ENCODE measurements at places on chromosomes 7 and 10. TPM values are rescaled to one million over a fixed set of nuclear protein-coding genes. Genes with fewer than 3 reads are reported as not detected.
A peak's percentile ranks its signal among the peaks of the same experiment; 100 is the strongest.

DNA sequence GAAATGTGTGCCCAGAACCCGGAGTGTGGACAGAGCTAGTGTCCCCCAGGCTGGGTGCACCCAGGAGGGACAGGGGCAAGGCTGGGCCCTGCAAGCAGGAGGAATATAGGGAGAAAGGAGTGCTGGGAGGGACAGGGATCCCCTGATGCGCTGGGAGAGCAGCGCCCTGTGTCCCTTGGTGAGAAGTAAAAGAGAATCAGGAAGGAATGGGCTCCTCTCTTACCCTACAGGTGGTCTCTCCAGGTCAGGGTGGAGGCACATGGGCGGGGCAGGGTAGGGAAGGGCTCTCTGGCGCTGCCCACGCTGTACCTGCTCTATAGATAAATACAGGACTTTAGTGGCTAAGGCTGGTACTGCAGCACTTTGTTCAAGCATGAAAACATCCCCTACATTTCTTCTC lies 753.8 kb downstream of the GRID1 start:
- DNase-seq: no peak

The CCDC3 gene
- total RNA-seq: 37.4 TPM

The HOXA9 gene
- 2.3 TPM for total RNA-seq

DNA sequence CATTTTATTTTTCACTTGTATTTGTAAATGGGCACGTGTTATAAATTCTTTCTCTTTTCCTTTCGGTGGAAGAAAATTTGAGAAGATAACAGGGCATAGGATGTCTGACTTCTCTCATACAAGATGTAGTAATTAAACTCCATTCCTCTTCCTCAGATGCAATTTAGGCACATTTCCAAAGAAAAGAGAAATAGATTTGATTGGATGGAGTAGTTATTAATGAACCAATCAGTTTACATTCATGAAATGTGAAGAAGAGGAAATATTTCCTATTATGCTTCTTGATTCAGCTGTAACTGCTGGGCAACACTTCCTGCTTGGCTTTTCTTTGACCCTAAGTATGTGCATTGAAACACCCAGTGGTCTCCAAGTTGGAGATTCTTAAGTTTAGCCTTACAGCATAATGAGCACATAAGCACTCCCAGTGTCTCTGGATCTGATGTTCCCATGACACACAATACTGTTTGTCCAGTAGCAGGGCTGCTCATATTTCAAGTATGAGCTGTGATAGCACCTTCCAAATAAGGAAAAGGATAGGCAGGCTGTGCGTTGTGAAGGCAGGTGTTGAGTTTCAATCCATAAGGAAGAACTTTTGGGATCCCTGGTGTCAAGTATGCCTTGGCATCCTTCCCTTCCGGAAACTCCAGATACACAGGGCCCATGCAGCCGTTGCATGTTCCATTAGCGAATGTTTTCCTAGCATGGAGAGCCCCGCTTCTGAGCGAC lies 33.4 kb upstream of the COBL start:
- DNase-seq: no peak

The C7orf33 gene
- not detected for total RNA-seq

DNA sequence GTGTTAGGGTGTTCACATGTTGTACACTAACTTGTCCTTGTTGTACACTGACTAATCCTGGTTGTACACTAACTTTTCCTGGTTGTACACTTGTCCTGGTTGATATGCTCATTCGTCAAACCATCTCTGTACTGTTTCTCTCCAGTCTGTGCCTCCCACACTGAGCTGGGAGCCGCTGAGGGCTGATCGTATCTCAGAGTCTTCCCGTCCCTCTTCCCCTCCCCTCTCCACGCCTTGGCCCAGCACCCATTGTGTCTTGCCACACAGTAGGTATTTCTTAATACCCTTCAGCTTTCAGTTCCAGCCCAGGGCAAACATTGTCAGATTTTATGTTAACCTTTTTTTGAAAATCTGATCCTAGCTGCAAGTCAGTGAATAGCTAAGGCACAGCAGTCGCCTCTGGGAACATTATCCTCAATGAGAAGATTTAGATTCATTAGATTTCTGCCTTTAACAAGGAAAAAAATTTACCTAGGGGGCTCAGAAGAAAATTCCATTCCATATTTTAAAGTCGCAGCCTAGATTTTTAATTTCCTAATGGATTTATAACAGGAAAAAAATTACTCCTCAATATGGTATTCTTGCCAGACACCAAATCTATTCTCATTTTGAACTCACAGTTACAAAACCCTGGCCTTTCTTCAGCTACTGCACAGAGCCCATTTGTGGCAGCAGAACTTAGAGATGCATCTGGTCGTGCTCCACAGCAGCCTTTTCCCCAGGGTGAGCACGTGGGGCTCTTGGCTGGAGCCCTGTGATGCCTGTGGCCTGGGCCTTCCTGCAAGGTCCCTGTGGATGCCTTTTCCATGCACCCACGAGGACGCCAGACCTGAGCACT lies 33.0 kb upstream of the CHST15 start:
- DNase-seq: no peak

DNA sequence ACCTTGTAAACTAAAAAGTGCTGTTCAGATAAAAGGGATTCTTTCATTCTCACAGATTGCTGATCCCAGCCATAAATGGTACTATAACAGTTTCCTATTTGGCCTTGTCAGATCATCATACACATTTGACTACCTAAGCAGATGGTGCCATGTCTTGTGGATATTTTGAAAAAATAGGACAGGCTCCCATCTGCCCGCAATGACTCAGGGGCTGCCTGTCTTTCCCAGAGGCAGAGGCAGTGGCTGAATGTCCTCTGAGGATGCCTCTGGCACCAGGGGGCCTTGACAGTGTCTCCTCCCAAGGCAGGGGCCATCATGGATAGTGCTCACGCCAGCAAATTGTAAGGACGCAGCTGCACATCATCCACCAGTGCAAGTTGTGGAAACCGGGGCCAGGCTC lies 323.0 kb upstream of the PODXL start:
- DNase-seq: no peak

DNA sequence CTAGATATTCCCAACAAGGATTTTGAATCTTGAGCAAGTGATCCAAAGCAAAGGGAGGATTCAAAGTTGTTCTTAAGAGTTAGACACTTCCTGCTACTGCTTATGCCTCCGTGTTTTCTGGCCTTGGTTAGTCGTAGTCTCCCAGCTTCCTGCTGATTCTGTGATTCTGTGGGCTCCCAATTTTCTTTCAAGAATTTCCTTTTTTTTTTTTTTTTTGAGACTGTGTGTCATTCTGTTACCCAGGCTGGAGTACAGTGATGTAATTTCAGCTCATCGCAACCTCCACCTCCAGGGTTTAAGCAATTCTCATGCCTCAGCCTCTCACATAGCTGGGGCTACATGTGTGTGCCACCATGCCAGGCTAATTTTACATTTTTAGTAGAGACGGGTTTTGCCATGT lies 4.4 kb upstream of the ITGB8 start:
- no peak for DNase-seq

- no peak for DNase-seq
Measured at GRCh38 chr7:98995111-98995510, 116.8 kb downstream of the TRRAP start.

- no peak for DNase-seq
Measured at GRCh38 chr7:43278088-43278644, 165.7 kb downstream of the HECW1 start.

GRCh38 chr10:66291133-66291532 lies 634.7 kb upstream of the LRRTM3 start:
- DNase-seq: no peak

GRCh38 chr7:158824028-158824427 lies 5.3 kb downstream of the ESYT2 start:
- no peak for DNase-seq

The CPA4 gene
- 1.3 TPM for total RNA-seq

- DNase-seq: no peak
Measured at GRCh38 chr7:112819536-112819935, 29.3 kb upstream of the TMEM168 start.

DNA sequence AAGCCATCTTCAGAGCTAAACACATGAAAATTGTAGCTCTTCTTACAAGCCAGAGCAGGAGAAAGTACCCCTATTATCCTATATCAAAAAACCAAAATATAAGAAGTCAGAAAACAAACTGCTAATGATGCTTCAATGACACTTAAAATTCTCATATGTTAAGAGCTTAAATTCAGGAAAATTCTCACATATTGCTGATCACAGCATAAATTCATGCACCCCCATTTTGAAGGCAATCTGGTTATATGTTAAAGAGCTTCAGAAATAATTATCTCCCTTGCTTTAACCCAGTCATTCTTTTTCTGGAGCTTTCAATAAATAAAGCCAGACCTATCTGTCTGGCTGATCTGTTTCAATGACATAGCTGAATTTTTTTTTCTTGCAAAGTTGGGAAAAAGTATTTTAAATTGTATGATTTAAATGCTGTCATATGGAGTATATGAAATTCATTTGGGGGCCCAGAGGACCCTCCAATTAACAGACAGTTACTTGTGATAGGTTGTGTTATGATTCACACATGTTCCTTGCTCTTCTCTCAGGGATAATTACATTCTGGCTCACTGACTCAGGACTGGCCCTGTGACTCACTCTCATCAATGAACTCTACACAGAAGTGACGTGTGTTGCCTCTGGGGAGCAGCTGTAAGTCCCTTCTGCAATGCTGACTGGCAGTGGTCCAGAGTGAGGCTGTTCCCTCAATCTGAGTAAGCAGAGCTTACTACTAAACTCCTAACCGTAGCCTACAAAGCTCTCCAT lies 85.2 kb downstream of the HGF start:
- DNase-seq: peak; percentile 97

All from uterus (tissue), 4 donors.